ENCODE measurements at places on chromosomes 13 and 19. TPM values are rescaled to one million over a fixed set of nuclear protein-coding genes. Genes with fewer than 3 reads are reported as not detected.

The URAD gene
- 1.3 TPM for total RNA-seq

The VSTM2B gene
- total RNA-seq, result not detected

The DAND5 gene
- total RNA-seq, result not detected

The TEAD2 gene
- 25.1 TPM for total RNA-seq

The TEX29 gene
- total RNA-seq, result 0.64 TPM

The LYPD3 gene
- 17.6 TPM for total RNA-seq

The OLFM4 gene
- 0.32 TPM for total RNA-seq

Data from breast epithelium (tissue), 4 donors.